ENCODE measurements at places on chromosomes 1 and 21.

DNA sequence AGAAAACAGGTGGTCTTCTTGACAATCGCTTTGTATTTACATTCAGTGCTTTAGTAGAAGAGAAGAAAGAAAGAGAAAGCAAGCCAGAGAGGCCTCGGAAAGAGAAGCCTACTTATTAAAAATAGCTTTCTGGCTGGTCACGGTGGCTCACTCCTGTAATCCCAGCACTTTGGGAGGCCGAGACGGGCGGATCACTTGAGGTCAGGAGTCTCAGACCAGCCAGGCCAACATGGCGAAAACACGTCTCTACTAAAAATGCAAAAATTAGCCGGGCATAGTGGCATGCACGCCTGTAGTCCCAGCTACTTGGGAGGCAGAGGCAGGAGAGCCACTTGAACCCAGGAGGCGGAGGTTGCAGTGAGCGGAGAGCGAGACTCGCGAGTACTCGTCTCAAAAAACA, 1.8 kb upstream of the SLC19A2 start:
- no peak for DNase-seq

DNA sequence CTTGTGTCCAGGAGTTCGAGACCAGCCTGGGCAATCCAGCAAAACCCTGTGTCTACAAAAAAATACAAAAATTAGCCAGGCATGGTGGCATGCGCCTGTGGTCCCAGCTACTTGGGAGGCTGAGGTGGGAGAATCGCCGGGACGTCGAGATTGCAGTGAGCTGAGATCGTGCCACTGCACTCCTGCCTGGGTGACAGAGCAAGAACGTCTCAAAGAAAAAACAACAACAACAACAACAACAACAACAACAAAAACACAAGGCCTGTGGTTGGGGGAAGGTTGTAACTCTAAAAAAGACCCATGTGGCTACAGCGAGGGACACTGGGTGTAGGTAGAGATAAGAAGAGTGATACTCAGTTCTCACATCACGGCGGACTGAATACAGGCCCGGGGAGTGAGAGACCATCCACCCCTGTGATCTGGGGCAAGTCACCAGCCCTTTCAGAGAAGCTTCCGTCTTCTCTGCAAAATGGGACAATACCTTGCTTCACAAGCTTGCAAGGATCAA, 848 bp upstream of the CDC42 start:
- no peak for DNase-seq

DNA sequence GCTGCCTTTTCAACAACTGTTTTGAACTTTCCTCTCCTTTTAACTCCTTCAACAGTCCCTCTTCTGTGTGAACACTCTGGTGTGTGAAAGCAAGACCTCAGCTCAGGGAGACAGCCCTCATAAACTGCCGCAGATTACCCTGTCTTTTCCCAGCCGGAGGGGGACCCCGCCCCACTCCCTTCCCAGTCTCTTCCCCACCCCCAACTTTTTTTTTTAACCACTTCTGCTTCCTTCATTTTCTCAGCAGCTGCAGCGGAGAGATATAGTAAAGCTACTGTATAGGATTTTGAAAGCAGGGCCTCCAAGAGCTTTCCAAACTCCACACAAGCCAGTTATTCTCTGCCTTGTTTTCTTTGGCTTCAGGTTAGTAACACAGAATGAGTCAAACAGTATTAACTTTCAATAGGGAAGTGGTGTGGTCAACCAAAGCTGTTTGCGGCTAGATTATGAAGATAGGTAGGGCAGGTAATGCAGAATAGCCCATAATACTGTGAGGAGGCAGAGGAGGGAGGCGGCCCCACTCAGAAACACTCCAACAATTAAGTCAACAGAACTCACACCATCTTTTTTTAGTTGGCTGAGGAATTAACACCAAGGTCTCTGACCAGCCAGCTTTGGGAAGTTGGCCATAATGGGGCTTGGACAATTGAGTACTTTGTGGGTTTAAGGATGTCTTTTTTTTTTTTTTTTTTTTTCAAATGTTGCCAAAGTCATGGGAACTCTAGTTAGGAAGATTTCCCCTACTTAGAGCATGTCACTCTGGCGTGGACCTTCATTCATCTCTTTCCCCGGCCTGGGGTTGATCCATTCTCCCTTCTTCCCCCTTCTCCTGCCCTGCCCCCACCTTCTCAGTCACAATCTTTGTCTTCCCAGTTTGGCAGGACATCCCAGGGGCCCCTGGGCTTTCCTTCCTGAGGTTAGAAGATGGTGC, 177.0 kb downstream of the CLIC6 start:
- no peak for DNase-seq

- DNase-seq: no peak
Observed at GRCh38 chr1:58932859-58933598, 149.2 kb upstream of the JUN start.

- DNase-seq: no peak
Observed at GRCh38 chr1:69492286-69492685, 75.4 kb upstream of the LRRC7 start.

GRCh38 chr1:151841141-151841540, 1.5 kb upstream of the C2CD4D start:
- no peak for DNase-seq

DNA sequence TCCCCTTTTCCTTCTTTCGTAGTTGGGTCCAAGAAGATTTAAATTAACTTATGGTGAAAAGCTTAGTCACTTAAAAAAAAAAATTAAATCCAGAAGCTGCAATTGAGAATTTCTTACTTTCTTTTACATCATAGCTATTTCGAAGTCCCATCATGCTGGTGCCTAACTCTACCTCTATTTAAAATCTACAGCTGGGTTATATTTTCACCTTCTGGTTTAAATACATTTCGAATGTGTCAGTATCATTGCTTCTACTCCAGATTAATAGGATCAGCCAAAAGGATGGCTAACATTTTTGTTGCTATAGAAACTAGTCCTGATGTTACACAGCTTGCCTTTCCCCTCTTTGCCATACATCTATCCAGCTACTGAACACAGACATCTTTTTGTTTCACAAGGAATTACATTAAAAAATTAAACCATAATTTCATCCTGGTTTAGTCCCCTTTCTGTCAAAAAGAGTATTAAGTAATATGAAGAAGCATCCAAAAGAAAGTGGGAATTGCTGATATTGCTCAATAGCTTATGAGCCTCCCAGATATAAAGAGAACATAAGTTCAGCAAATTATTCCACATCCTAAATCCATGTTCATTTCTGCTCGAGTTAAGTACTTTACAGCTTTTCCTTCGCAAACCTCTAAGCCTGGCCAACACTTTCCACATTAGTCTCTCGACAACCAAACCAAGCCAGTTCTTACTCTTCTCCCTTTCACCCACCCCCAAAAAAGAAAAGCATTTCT, 396.7 kb upstream of the DAB1 start:
- DNase-seq: no peak

GRCh38 chr1:212467843-212468482, 35.2 kb downstream of the NENF start:
- DNase-seq: no peak

DNA sequence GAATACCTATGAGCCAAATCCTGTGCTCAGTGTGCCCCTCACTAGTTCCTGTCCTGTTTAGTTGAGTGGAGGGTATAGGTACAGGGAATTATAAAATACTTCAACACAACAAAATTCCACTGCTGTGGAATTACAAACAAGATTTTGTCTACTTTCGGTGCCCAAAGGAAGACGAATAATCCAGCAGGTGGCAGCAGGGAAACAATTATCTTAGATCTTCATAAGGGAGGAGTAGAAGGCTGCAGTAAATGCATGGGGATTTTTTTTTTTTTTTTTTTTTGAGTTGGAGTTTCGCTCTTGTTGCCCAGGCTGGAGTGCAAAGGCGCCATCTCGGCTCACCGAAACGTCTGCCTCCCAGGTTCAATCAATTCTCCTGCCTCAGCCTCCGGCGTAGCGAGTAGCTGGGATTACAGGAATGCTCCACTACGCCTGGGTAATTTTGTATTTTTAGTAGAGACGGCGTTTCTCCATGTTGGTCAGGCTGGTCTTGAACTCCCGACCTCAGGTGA, 2.0 kb upstream of the PIP5K1A start:
- DNase-seq: peak; percentile 95

DNA sequence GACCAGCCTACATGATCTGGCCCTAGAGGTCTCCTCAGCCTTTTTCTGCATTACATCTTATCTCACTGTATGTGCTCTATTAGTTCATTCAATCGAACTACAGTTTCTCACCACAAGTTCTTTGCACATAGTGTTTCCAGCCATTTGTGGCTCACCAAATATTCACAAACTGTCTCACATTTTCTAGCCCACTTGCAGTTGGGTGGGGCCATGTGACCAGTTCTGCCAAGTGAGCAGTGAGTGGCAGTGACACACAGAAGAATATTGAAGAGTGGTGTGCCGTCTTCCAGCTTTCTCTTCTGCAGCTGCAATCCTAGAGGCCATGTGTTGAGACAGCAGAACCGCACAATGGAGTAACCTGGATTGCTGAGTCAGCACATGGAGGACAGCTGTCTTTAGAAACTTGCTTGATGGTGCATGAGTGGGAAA, 103.2 kb upstream of the ZNF644 start:
- peak; percentile 11 for DNase-seq

- DNase-seq: peak; percentile 30
Observed at GRCh38 chr1:21378705-21379494, 61.0 kb upstream of the NBPF3 start.

GRCh38 chr1:233135833-233136232, 159.7 kb downstream of the PCNX2 start:
- no peak for DNase-seq

DNA sequence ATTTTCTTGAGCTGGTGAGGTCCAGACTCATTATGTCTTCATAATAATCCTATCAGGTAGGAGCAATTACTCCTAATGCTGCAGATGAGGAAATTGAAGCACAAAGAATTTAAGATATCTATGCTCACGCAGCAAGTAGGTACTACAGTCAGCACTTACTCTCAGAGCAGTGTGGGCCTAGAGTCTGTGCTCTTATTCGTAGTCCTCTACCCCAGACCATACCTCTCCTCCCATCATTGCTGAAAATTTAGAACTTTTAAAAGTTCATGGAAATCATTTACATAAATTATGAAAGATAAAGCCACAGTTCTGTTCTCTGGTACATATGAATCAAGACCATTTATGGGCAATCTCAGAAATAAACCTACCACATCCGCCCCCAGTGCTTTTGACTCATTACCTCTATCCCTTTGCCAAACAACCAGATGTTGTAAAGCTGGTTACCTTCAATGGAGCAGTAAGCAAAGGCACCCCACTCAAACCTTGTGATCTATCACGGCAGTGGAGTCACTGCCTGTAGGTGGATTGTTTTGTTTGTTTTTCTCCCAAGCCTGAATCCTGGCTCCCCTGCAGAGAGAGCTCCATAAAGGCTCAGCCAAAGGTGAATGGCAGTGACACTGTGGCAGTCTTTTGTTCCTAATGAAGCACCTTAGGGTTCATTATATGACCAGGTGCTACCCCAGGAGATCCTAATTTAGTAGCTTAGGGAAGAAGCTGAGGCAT, 20.9 kb upstream of the MAN1A2 start:
- DNase-seq: no peak

- no peak for DNase-seq
Observed at GRCh38 chr1:119893238-119893791, 3.0 kb downstream of the ADAM30 start.

DNA sequence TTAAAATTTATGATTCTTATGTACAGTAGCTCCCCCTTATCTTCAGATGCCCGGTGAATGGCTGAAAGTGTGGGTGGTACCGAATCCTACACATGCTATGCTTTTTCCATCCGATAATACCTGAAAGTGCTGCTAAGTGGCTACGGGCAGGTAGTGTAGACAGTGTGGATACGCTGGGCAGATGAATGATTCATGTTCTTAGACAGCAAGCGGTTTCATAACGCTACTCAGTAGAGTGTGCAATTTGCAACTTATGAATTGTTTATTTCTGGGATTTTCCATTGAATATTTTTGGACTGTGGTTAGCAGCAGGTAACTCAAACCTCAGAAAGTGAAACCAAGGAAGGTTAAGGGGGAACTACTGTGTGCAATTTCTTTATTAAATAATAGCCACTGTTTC, 7.5 kb downstream of the PCP4 start:
- DNase-seq: no peak

DNA sequence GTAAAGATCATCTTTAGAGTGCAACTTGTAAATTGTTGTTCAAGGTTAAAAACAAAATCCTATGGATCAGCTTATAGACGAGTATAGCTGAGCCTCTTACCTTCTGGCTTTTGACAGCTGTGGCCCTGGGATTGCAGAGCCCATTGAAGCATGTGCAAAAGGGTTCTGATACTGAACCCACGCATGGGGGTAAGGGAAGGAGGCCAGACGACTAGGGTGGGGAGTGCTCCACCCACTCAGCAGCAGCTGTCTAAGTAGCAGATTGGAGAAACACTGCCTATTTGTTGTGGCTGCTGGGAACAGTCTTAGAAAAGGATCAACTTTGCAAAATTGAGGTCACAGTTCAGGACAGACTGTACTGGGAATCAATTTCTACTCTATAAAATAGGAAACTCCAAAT, 16.1 kb downstream of the CD101 start:
- no peak for DNase-seq

DNA sequence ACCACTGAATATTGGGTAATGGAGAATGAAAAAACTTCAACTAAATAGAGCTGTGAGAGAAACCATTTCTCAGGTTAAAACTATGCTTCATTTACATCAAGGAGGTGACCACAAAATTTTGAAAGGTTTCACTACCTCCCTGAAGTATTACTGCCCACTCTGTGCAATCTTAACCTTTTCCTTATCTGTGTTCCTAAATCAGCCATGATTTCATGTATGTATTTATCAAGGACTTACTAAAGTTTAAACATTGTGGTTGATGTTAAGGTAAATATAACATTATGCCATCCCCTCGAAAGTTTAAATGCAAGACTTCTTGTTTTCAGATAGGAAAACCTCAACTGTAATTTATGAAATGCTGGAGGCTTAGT, 84.4 kb downstream of the CLEC20A start:
- DNase-seq: no peak

GRCh38 chr1:226110249-226111097, 48.0 kb downstream of the H3-3A start:
- peak; percentile 60 for DNase-seq

- no peak for DNase-seq
Observed at GRCh38 chr21:15022608-15023261, 42.1 kb downstream of the NRIP1 start.

GRCh38 chr1:106603616-106604015, 452.9 kb upstream of the PRMT6 start:
- no peak for DNase-seq
